ENCODE measurements at places on chromosomes 6 and 20.
A peak's percentile ranks its signal among the peaks of the same experiment; 100 is the strongest.

DNA sequence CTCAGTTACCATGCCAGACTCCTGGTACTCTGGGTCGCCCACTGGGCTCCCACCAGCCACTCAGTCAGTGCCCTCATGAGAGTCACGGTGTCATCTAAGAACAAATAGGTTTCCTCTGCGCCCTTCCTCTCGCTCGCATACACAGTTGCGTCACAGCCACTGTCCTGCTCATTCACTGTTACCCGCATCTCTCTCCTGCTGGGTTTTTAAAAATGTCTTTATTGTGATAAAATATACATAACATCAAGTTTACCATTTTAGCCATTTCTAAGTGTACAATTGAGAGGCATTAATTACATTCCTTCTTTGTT lies 4.0 kb downstream of the TEAD3 start:
- DNase-seq, result no peak

- no peak for DNase-seq
These were observed 527.0 kb downstream of the CDH26 start for GRCh38 chr20:60485012-60485760.

GRCh38 chr6:116282698-116283097 lies 3.0 kb upstream of the TSPYL1 start:
- DNase-seq, result no peak

DNA sequence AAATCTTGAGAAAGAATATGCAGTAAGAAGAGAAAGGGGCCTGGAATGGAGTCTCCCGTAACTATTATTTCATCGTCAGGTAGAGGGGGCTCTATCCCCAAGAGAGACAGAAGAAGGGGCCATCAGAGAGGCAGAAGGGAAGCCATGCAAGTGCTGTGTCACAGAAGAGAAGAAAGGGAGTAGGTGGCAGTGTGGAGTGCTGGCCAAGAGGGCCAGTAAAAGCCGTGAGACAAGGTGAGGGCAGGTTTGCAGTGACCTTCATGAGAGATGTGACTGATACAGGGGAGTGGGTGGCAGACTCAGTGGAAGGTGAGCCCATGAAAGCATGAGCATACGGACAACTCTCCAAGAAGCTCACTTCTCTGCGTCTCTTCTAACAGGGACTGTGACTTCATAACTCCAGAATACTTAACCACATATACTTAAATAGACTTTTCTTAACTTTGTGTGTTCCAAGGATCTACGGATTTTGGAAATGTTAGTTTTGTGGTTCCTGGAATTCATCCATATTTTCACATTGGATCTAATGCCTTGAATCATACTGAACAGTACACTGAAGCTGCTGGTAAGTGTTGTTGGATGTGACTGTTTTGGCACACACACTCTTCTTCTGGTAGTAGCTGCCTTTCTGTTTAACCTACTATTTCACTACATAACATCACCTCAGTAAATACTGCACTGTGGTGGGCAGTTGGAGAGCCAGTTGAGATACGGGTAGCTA lies 15.6 kb downstream of the PM20D2 start:
- DNase-seq, result no peak

- no peak for DNase-seq
These were observed 348.8 kb upstream of the SPTLC3 start for GRCh38 chr20:12659942-12660341.

DNA sequence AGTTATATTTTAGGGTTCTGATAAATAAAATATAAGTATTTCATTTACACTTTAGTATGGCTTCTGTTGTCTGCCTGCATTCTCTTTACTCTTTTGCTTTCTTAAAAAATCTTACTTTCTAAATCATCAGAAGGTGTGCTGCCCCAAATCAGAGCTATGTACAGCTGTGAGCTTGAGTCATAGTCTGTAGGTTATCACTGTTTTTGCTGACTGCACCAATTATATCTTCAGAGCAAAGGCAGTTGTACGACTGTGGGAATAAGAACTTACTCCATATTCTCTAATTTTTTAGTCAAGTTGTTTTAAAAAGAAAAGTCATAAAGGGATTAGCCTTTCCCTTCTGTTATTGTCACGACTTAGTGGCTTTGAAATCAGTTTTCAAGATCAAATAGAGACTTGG lies 1649.0 kb downstream of the HACE1 start:
- DNase-seq, result no peak

DNA sequence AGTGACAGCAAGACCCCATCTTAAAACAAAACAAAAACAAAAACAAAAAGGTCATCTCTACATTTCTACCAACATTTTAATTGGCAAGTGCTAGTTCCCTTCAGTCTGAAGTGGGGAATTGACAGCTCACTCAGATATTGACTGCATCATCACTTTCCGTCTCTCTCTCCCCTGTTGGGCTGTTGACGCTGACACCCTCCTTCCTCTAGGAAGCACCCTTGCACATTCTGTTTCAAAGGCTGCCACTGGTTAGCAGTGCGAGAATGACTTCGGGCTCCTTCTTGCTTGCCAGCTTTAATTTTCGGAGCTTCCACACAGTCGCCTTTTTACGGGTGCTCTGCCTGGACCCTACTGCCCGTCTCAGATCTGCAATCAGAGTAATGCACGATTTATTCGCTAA lies 96.6 kb upstream of the INSM1 start:
- DNase-seq, result no peak

GRCh38 chr6:99520855-99521632 lies 5.8 kb upstream of the USP45 start:
- peak; percentile 81 for DNase-seq

DNA sequence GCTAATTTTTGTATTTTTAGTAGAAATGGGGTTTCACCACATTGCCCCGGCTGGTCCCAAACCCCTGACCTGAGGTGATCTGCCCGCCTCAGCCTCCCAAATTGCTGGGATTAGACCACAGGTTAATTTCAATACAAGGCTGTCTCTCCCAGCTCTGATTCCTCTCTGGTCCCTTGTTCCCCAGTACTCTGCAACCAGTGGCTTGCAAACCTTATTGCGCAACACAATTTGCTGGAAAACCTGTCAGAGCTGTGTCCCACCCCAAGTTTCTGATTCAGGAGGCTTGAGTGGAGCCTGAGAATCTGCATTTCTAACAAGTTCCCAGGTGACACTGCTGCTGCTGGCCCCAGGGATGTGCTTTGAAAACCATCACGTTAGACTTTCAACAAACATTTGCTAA lies 96.2 kb upstream of the SRSF6 start:
- no peak for DNase-seq

GRCh38 chr6:146850238-146850896 lies 251.6 kb downstream of the ADGB start:
- peak; percentile 82 for DNase-seq

GRCh38 chr20:38864662-38865061 lies 59.2 kb downstream of the PPP1R16B start:
- DNase-seq, result no peak

DNA sequence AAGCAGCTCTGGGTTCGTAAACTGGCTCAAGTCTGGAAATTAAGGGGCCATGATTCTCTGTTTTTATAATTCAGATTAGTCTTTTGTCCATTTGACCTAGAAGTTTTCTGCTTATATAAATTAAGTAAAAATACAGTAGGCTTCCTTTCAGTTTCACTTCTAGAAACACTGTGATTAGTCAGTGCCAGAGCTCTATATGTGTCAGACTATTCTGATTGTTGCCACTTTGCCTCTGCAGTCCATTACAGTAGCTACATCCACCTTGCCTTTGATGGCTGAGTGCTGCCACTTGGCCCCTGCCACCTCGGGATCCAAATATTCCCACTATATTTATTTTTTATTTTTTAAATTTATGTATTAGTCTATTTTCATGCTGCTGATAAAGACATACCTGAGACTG lies 7.9 kb downstream of the ZC2HC1B start:
- DNase-seq, result no peak

DNA sequence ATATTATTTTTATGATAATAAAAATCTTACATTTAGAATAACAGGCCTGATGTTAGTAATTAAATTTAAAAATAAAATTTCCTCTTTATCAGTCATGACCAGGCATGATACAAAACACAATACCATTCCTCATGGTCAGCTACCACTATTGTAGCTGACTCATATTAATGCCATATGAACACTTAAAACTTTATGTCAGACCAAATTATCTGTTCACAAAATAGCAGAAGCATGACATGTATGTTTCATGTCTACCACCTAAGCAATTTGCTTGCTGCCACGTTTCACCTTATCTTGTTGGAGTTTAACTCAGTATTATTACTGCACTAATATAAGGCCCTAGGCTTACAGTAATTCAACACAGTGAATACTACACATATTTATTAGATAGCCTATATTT lies 65.7 kb downstream of the HTR1B start:
- peak; percentile 5 for DNase-seq

DNA sequence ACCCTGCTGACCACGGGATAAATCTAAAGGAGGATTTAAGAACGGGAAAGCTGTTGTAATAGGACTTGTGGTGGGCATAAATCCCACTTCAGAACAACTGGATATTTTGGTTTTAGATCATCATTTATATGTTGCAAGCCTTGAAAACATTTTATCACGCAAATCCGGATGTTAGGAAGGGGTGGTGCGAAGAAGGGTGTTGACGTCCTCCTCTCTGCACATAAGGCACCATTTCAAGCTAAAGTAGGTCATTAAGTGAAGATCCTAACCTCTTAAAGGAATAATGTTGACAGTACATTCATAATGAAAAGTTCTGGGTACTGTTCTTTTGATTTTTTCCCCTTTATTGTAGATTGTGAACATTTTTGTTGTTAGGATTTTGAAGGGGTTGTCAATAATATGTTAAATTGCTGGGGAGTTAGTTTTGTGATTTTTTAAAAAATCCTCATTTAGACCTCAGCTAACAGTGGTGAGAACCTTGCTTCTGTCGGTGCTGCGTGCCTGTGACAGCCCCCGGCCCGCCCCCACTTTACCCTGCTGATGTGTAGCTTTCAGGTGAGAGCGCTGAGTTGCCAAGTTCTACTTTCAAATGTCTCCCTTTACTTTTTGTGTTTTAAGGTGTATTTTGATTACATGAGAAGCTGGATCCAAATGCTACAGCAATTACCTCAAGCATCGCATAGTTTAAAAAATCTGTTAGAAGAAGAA lies 88.8 kb downstream of the MAP3K4 start:
- DNase-seq, result no peak
